ENCODE measurements at places on chromosomes 5 and 9.
A peak's percentile ranks its signal among the peaks of the same experiment; 100 is the strongest.

DNA sequence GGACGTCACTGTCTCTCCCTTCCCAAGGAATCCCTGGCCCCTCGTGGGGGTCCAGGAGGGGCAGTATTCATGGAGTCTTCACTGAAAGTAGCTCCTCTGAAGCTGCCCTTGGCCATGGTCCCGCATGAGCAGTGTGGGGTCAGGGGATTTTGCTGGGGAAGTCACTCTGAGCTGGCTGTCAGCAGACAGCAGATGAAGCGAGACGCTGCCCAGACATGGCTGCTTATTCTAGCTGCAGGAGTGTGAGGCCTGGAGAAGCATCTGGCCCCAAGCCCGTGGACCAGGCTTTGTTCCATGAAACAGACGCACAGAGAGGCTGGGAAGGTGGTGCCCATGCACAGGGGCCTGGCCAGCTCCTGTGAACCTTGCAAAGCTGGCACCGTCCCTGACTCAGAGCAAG lies 21.5 kb upstream of the ASS1 start:
- no peak for DNase-seq

GRCh38 chr9:116975126-116975525 lies 288.0 kb downstream of the TRIM32 start:
- DNase-seq: no peak

DNA sequence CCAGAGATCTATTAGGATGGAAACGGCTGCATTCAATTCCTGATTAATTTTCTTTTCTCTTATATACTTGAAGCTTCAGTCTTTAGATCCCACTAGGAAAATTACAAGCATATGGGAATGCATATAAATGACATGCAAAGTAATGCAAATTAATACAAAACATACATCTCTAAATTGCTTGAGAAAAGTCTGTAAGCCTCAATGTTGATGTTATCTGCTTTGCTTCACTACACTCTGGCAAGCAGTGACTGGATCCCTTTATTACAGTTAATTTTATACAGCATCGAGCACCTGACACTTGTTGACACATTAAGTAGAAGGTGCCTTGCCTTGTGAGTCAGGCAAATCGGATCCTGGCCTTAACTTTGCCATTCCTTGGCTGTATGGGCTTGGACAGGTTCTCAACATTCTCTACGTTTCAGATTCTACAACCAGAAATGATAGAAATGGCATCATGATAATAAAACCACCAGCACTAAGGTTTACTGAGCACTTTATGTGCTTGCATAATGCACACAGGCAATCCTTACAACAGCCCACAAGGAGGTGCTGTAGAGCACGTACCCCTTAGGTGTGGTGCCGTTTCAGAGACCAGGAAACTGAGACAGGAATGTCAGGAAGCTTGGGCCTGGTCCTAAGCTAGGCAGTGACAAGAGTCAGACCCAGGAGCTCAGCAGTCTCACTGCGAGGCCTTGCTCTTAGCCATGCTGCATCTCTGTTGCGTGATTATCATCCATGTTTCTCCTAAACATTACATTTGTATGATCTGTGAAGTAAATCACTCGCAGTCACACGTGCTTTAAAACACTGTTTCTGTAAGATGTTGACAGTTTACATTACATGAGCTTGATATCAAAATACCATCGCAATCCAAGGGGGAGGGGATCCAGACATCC lies 2.7 kb downstream of the GCNT4 start:
- DNase-seq: peak; percentile 78

DNA sequence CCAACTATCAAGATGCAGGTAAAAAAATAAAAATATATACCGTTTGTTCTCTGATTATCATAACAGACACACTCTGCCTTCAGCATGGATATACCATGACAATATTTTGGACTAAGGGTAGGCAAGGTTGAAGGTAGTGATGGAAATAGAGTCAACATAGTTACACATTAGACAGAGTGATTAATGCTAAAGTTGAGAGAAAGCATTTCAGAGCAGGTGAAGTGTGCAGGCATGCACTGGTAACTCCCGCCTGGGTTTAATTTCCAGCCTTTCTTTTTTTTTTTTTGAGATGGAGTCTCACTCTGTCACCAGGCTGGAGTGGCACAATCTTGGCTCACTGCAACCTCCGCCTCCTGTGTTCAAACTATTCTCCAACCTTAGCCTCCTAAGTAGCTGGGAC lies 458.5 kb downstream of the TLR4 start:
- no peak for DNase-seq

DNA sequence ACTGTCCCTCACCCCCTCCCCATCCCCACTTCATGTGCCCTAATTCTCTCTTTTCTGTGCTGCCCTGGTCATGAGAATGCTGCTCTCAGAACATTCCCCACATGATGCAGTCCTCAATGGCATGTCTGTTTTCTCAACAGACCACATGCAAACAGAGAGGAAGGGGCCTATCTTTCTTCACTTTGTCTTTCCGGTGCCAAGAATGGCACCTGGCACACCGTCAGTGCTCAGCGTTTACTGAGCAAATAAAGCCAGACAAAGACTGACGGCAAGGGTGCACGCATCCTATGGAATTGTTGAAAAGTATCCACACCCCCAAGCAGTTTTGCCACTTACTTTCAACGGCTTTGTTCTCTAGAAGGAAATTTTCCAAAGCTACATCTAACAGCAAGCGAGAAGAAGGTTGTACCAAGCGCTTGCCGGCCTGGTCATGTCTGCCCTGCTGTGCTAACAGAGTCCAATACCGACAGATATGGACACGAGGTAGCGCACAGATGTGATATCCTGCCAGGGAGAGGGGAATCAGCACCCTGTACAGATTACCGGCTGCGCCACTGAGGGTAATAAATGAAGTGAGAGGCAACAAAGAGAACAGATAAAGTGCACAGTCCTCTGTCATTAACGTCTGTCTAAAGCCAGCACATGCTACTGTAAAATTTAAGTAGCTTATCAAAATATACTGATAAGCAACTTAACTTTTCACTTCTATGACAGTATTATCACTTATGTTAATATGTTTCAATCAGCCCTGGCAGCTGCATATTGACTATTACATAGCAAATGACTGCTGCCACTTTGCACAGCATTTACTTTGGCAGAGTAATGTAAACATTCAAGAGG lies 251.7 kb downstream of the DENND1A start:
- no peak for DNase-seq

GRCh38 chr9:14770592-14770991 lies 48.1 kb upstream of the CER1 start:
- no peak for DNase-seq

- DNase-seq: no peak
These were observed 8.9 kb downstream of the SMIM23 start for GRCh38 chr5:171794470-171794960.

- DNase-seq: no peak
These were observed 39.3 kb downstream of the SPARC start for GRCh38 chr5:151647320-151647861.

DNA sequence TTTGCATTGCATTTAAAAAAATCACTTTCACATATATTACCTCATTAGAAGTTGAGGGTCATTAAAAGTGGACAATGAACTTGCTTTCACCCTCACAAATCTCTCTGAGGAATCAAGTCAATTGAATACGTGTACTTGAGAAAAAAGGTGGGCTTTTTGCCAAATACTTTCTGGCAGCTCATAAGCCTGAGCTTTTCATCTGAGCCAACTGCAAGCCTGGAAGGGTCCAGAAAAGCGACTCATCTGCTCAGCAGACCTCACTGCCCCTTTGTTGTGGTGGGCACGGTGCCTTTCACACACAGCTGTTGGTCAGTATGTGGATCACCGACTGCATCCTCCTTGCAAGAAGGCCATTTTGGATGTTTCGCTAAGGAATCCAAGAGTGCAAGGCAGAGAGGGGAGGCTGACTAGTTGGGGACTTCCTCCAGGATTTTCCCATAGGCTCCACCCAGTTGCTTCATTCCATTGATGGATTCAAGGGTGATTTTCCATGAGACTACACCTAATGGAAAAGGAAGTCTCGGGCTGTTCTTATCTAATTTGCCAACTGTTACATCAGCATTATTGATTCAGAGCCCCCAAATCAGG lies 564.7 kb downstream of the PDE4D start:
- no peak for DNase-seq

DNA sequence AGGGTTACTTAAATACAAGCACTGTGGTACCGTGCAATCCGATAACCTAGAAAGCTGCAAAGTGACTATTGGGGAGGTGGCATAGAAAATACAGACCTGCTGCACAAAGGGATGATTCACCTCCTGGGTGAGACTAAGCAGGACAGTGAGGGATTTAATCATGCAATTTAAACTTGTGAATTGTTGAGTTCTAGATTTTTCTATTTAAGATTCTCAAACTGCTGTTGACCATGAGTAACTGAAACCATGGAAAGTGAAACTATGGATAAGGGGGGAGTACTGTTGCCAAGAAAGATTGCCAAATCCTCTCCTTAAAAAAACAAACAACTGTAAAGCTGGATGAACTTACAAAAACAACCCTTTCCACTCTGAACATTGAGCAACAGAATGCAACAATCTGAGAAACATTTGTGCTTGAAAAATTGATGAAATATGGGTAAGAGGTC lies 61.5 kb upstream of the NUDT12 start:
- DNase-seq: no peak
